ENCODE measurements at places on chromosomes 4 and X.

DNA sequence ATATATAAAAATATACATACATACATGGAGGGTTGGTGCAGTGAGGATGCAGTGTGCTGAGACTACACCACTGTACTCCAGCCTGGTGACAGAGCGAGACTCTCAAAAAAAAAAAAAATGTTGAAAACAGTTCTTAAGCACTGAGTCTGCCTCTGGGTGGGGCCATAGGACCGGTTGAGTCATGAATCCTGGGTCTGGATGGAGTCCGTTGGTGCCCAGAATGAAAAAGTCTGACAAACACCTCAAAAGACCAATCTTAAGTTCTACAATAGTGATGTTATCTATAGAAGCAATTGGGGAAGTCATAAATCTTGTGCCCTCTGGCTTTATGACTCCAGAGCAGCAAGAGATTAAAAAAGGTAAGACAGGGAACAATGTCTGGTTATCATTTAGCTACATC, 70.4 kb downstream of the FGFBP1 start:
- DNase-seq, result no peak

DNA sequence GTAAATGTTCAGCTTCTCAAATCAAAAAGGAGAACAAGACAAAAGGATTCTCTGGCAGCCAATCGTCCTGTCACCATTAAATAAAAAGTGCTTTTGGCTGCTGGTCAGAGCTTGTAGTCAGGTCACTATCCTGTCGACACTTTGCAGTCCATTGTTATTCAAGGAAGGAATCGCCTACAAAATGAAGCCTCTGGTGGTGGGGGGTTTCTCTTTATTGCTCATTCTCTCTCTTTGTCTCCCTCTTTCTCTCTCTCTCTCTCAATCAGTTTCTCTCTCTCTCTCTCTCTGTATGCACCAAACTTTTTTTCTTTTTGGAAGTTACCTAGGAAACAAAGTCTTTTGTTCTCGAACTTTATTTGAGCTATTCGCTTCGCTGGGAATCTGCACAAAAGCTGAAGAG, 17.6 kb upstream of the SCML1 start:
- DNase-seq, result no peak

DNA sequence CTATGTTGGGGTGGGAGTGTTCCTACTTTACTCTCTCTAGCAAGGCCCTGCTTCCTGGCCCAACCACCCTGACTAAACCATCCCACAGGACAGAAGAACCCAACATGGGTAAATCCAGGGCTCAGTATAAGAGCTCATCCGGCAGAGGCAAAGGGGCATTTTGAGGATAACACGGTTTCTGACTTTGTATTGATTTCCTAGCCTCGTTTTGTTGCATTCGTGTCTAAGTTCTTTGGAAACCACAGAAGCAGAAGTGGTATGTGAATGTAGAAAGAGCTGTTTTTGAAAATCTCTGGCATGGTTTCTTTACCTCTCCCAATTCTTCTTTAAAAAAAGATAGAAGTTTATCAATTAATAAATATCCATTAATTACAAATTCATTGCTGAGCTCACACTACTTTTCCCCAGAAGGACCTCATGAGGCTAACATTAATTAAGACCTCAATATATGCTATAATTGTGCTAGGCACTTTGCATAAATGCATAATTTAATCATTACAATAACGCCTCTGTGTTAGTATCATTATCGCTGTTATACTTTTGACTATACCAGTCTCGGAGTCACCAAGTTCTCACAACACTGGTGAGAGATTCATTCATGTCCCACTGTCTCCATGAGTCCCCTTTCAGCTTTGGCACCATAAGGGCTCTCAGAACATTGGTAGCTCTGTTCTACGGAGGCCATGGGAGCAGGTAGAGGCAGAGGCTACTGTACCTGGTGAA, 5.8 kb upstream of the CLNK start:
- no peak for DNase-seq

GRCh38 chr4:94349193-94349592, 6.6 kb upstream of the HPGDS start:
- no peak for DNase-seq

- no peak for DNase-seq
Measured at GRCh38 chrX:19673375-19674040, 158.2 kb upstream of the MAP3K15 start.
